ENCODE measurements at places on chromosomes 12 and 14. TPM values are rescaled to one million over a fixed set of nuclear protein-coding genes. Genes with fewer than 3 reads are reported as not detected.
A peak's percentile ranks its signal among the peaks of the same experiment; 100 is the strongest.

GRCh38 chr12:47773062-47773857 lies at the start of gene SLC48A1:
Gene SLC48A1 (plus strand): TSS chr12:47773238. CDS start chr12:47773305, 67 bp downstream.
- DNase-seq = peak; percentile 79

DNA sequence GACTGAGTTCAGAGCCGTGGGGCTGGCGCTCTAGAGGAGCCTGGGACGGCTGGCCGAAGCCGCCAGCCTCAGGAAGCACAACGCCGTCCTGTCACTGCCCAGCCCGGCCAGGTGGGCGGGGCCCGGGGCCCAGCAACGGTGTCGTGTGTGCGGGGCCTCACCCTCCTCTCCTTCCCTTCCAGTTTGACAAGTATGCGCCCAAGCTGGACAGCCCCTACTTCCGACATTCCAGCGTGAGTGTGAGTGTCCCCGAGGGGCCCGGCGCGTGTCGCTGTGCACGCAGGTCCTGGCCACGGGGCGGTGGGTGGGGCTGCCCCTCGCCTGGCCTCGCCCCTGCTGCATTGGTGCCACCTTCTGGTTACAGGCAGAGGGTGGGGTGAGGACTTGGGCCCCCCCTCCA lies 38.3 kb downstream of the LRCOL1 start:
- no peak for DNase-seq

DNA sequence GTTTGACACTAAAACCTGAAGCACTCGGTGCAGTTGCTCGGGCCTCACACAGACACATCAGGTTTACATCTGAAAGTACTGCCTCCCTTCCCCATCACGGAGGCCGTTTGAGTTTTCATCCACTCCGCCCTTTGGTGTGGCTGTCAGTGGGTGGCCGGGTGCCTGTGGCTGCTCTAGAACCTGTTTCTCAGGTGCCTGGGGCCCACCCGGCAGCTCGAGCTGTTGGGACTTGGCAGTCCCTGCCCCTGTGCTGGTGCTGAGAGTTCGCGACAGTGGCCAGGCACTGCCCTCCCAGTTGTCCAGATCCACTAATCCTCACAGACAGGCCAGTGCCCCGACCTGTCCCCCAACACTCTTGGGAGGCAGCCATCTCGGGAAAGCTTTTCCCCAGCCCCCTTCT lies 22.4 kb downstream of the XRCC3 start:
- DNase-seq = no peak

- DNase-seq = no peak
Measured at GRCh38 chr12:116325336-116325664, 47.8 kb upstream of the MED13L start.

- no peak for DNase-seq
Measured at GRCh38 chr14:90538716-90539495, 142.1 kb downstream of the CALM1 start.

DNA sequence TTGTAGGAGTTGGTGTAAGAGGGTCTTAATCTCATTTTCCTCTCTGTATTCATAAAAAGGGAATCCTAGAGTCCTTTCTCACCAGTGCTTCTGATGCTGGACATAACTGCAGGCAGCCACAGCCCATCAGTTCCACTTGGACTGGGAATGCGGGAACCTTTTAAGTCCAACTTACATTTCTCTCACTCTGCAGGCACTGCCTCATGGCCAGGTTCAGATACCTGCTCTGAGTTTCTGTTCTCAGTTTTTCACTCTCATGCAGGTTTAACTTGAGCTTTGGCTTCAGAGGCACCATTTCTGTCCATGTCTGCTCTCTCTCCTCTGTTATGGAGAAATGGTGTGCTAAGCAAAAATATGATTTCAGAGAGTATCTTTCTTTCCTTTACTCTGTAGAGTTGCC lies 4.2 kb downstream of the ACVR1B start:
- DNase-seq = no peak

DNA sequence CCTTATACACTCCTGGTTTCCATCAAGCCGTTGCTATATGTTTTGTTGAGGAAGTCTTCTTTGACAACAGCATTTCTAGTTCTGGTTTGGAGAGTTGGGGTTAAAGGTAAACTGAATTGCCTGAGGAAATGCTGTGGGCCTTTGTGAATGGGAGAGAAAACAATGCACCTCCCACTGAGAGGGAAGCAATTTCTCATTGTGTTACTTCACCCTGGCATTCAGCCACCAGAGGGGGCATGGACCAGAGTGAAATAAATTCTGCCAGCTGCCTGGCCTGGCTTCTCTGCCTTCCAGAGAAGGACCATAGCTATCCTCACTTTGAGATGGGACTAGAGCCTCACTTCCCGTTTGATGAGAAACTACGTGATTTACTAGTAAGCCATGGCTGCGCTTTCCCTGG lies 475.3 kb downstream of the EGLN3 start:
- DNase-seq = peak; percentile 55

GRCh38 chr14:61502459-61503093 lies 181.2 kb downstream of the PRKCH start:
- DNase-seq = no peak

DNA sequence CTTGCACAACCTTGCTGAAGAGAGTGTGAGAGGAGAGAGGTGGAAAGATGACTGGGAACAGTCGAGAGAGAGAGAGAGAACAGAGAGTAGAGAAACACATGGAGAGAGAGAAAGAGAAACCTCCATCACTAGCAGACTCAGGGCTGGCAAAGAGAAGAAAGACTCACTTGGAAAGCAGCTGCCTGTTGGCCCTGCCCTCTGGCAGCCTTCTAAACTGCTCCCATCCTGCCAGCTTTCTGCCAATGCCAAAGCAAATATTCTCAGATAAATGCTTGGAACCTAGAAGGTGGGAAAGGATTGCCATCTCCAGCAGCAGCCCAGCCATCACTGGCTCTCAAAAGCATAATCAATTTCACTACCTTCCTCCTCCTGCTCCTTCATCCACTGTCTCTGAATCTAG lies 107.9 kb upstream of the WSCD2 start:
- no peak for DNase-seq

GRCh38 chr14:46063872-46064271 lies 587.7 kb downstream of the RPL10L start:
- DNase-seq = peak; percentile 42

DNA sequence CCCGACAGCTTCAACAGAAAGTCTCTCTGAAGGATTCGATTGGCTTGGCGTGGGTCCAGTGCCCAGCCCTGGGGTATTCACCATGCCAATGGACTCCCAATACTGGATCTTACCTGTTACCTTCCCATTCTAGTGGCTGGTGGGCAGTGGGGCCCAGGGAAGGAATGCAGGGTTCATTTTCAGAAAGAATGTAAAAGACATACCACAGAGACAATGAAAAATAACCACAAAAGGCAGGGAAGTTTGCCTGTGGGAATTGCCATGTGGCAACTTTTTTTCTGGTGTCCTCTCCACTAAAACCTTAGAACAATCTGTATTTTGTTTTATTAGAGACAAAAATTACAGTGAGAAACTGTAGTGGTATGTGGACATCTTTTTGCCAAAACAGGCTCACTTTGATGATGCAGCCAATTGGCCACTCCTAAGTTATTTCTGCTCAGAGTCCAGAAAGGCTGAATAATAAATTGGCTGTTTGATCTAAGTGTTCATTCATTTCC lies 55.2 kb downstream of the PTGER2 start:
- DNase-seq = no peak

DNA sequence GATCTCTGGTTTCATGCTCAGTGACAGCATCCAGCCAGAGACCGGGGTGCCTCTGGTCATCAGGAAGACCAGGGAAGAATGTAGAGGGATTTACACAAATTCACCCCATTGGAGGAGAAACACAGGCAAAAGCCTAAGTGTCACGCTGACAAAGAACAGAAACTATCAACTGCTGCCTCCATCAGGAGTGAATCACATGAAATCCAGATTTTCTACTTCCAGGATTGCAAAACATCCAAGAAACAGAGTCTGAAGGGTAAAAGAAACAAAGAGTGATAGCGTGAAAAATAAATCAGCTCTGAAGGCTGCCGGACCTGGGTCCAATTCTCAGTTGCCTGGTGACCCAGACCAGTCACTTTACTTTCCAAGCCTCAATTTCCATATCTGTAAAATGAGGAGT lies 136.1 kb upstream of the MAP1LC3B2 start:
- no peak for DNase-seq

- DNase-seq = no peak
Measured at GRCh38 chr12:117039891-117040309, 59.3 kb downstream of the TESC start.

GRCh38 chr12:96321941-96322340 lies 78.3 kb downstream of the CDK17 start:
- no peak for DNase-seq

GRCh38 chr14:56309198-56309597 lies 191.0 kb downstream of the PELI2 start:
- no peak for DNase-seq

DNA sequence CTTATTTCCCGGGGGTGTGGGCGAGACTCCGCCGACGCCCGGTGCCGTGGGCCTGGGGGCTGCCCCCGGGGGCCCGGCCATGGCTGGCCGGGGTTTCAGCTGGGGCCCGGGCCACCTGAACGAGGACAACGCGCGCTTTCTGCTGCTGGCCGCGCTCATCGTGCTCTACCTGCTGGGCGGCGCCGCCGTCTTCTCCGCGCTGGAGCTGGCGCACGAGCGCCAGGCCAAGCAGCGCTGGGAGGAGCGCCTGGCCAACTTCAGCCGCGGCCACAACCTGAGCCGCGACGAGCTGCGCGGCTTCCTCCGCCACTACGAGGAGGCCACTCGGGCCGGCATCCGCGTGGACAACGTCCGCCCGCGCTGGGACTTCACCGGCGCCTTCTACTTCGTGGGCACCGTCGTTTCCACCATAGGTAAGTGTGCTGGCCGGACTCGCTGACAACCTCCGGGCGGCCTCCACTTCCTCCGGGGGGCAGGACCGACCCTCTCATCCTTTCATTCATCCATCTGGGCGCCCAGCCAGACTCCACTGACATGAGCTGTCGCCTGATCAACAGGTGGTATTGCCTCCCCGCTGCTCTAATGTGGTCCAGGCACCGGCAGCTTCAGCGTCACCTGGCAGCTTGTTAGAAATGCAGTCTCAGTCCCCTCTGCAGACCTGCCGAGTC lies 467 bp downstream of the KCNK13 start:
- peak; percentile 36 for DNase-seq

DNA sequence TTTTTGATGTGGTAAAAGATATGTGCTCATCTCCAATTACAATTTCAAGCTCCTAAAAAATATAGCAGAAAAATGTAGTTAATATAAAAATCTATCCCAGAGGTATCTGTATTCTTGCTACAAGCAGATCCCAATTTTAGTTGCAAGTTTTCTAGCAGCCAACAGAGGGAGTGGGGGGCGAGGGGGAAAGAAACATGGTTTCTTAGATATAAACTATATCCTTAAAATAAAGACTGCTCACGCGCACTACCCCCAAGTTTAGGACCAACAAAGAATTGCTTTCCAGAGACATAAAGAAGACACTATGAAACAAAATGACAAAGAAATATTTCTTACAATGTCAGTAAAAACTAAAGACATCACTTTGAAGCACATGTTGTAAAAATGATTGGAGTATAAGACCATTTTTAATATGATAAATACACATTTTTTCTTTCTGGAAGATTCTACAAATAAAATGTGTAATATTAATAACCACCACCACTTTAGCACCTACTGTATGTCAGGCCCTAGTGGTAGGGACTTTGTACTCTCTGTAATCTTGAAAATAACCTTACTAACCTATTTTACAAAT lies 5.4 kb downstream of the MAGOHB start:
- no peak for DNase-seq

- peak; percentile 78 for DNase-seq
Measured at GRCh38 chr12:53096089-53096741, 1.3 kb upstream of the IGFBP6 start.

DNA sequence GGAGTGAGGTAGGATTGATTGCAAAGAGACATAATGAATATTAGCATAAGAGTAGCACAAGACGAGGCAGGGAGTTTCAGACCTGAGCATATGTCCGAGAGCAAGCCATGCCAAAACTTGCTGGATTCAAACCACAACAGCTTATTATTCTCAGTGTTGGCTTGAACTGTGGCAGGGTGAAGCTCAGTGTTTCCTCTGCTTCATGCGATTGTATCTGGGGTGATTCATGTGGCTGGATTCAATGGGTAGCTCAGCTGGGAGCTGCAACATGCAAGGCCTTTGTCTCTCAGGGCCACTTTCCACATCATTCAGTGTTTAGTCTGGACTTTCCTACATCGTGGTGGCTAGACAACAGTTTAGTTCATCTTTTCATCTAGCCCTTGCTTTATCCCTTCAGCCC lies 22.1 kb upstream of the E2F7 start:
- no peak for DNase-seq

DNA sequence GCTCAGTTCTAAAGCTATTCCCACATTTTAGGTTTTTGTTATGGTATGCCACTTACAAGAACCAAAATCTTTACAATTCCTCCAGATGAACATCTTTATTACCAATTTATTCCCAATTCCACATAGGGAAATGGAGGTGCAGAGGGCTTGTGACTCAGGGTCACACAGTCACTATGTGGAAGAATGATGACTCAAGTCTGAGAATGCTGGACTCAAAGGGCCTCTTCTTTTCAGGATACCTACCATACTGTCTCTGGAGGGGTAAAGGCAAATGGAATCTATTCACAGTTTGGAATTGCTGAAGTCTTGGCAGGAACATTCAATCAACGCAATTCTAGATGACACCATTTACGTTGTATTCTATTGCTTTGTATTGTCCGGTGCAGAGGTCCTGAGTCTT lies 48.2 kb upstream of the MANSC4 start:
- DNase-seq = no peak

- peak; percentile 38 for DNase-seq
Measured at GRCh38 chr14:23894362-23895052, 59.1 kb upstream of the DHRS4 start.

DNA sequence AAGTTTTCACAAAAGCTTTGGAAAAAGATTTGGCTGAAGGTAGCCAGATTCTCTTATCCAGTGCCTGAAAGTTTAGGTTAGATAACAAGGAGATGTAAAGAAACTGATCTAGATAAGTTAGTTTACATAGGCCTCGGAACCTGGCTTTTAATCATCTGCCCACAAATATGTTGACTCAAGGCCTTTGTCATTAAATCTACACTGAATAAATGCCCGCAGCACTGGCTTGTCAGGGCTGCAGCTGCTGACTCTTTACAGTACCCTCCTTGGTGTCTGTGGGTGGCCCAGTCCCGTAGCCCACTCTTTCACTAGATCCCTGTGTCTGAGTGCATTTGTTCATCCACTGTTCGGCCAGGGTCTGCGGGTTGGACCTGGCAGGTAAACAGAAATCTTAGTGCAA lies 58.0 kb downstream of the TMEM116 start:
- DNase-seq = no peak

Gene CFAP73
- 1.2 TPM for polyA plus RNA-seq

Gene RIPK3
- polyA plus RNA-seq = 2.8 TPM

Gene PTPN21
- 51.6 TPM for polyA plus RNA-seq

Gene B4GALNT1
- 1.8 TPM for polyA plus RNA-seq

Gene CLEC2A
- not detected for polyA plus RNA-seq

Gene CFAP54
- 8.4 TPM for polyA plus RNA-seq

Gene C1R
- 330 TPM for polyA plus RNA-seq

Gene RAPGEF3
- 13.9 TPM for polyA plus RNA-seq

Gene FBLN5
- polyA plus RNA-seq = 118 TPM

Gene ANKRD33
- polyA plus RNA-seq = 0.25 TPM

Gene KCNK10
- 0.55 TPM for polyA plus RNA-seq

Gene ACOT4
- 3.6 TPM for polyA plus RNA-seq

Gene PLA2G1B
- polyA plus RNA-seq = 3.6 TPM

Gene ERBB3
- polyA plus RNA-seq = 6.1 TPM

Gene OVCH1
- 1.2 TPM for polyA plus RNA-seq

Gene CDKL1
- polyA plus RNA-seq = 3.3 TPM

Gene AVPR1A
- 1.5 TPM for polyA plus RNA-seq
